ENCODE measurements at places on chromosomes 6 and 20.
A peak's percentile ranks its signal among the peaks of the same experiment; 100 is the strongest.

DNA sequence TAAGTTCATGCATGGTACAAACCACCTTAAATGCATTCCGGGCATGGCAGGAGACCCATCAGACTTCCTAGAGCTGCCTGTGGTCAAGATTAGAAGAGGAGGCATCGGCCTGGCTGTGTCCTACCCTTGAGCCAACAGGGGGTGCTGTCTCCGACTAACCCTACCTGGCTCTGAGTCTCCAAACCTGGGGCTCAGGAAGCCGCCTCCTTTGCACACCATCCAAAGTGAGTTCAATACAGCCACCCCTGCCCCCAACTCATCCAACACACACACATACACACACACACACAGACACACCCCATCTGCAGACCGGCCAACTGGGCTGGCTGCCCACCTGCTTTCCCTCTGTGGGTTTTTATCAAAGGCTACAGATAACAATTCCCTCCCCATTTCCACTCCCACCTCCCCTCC lies 77.0 kb downstream of the JPH2 start:
- DNase-seq, result no peak

- no peak for DNase-seq
Measured at GRCh38 chr20:64116016-64116415, 8.7 kb upstream of the NPBWR2 start.

DNA sequence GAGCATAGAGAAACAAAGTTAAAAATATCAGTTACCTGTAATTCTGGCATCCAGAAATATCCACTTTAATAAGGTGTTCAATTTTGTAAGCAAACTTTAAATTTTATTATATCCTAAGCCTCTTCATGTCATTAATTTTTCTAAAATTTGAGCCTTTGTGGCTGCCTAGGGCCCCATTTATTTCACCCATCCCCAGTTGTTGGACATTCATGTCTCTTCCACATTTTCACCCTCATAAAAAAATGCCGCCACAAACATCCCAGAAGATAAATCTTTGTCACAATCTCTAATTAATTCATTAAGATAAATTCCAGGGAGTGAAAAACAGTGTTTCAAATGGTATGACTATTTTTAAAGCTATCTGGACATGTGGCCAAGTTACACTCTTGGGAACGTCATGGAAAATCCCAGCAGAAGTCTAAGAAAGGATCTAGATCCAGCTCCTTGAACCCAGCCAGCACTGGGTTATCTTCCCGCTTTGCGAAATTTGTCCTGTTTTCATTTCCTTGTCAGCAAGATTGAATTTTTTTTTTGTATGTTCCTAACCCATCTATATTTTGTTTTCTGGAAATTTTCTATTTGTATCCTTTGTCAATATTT lies 97.2 kb downstream of the TMEM242 start:
- DNase-seq, result no peak

GRCh38 chr6:136762022-136762975 lies 30.0 kb downstream of the MAP3K5 start:
- no peak for DNase-seq

- DNase-seq, result no peak
Measured at GRCh38 chr6:84773431-84774156, 9.2 kb upstream of the TBX18 start.

- DNase-seq, result no peak
Measured at GRCh38 chr6:31197559-31198305, 27.2 kb upstream of the POU5F1 start.

DNA sequence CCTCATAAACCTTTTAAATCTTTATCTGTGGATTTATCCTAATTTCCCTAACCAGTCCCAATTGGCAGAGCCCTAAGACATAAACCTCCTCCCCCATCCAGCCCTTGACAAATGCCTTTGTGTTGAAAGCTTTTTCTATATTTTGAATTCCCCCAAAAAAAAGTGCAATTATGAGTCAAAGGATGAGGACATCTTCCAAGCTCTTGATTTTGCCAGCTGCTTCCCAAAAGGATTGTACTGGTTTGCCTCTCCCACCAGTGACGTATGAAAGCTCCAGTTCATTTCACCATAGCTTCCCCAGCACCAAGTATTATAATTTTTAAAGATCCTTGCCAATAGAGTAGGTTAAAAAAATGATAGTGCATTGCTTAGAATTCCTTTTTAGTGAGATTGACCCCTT lies 38.9 kb downstream of the SIRPA start:
- DNase-seq, result peak; percentile 36

GRCh38 chr20:57773059-57773815 lies 63.4 kb upstream of the PMEPA1 start:
- no peak for DNase-seq

DNA sequence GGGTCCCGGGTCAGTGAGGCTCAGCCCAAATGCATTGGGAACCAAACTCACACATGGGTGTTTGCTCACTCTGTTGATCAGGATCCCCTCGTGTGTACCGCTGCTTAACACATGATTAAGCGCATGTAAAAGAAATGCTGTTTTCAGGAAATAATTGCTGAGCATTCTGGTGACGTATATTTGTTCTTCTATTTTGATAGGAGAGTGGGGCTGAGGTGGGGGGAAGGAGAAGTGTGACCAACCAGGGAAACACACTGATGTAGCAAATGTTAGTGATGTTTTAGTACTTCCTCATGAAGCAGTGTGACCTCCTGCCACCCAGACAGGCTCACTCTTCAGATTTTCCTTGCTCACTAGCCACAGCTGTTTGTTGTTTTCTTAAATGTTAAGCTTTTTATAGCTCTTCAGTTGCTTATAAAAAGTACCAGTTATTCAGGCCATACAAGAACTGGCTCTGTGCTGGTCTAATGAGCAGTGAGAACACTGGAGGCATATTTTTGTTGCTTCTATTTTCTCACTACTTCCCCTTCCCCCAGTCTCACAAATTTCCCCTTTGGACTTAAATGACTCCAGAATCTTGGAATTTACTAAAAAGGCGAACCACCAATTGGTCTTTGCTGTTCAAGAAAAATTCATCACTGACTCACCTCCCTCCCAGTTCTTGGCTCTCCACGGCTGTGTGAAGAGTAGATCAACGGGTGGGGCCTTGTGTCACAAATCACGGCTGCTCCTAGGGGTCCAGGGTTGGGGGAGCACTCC lies 79.2 kb upstream of the BACH2 start:
- DNase-seq, result no peak

- no peak for DNase-seq
Measured at GRCh38 chr6:15457121-15457650, 205.6 kb downstream of the DTNBP1 start.

DNA sequence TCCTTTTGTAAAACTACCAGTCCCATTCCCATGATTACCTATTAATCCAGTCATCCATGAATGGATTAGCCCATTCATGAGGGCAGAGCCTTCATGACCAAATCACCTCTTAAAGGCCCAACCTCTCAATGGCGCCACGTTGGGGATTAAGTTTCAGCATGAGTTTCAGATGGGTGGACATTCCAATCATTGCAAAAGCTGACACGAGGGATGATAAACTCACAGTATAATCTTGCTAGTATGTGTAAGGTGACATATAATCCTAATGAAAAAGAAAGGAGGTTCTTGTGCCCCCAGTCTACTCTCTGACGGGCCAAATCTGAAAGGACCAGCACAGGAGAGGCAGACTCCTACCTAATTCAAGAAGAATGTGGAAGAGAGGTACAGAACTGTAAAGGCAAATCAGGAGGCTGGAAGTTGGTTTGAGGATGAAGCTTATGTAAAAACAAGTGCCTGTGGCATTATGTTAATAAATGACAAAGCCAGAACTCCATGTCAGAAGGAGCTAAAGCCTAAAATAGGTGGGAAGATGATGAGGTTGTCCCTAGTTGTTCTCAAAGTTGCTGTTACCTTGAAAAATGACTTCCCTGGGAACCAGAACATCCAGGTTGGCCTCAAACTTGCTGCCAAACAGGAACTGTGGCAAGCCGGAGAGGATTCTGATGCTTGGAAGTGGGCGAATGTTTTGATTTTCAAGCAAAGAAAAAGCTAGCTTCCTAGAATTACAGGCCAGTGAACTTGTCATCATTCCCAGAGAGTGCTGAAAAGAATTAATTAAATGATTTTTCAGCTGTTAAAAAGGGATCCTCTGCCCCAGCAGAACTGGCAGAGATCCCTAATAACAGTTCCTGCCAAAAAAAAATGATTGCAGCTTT lies 106.5 kb upstream of the TIAM2 start:
- DNase-seq, result no peak

GRCh38 chr6:121615493-121615892 lies 180.0 kb downstream of the GJA1 start:
- no peak for DNase-seq

- DNase-seq, result no peak
Measured at GRCh38 chr6:96704713-96705112, 132.6 kb downstream of the GPR63 start.

GRCh38 chr20:5884465-5885335 lies 65.6 kb downstream of the TRMT6 start:
- DNase-seq, result no peak

GRCh38 chr20:47370850-47371782 lies 14.6 kb upstream of the ZMYND8 start:
- DNase-seq, result no peak

DNA sequence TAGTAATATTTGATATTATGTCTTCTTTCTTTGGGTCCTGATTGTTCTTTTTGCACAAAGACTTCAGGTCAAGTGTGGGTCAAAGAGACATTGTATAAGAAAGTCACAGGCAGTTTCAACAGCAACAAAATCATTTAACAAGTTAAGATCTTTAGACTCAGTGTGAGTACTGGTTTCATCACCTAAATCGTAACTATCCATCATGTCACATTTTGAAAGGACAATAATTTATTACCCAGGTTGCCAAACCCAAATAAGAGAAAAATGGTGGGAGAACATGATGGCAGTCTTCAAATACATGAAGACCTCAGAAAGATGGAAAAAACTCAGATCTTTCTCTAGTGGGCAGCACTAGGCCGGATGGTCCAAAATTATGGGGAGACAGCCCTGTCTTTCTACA lies 55.5 kb upstream of the BCLAF1 start:
- no peak for DNase-seq

- DNase-seq, result no peak
Measured at GRCh38 chr6:161370880-161371279, 97.0 kb upstream of the AGPAT4 start.

- no peak for DNase-seq
Measured at GRCh38 chr20:61806314-61806713, 259.4 kb downstream of the TAF4 start.

GRCh38 chr6:161023316-161023715 lies 31.7 kb downstream of the MAP3K4 start:
- DNase-seq, result no peak

- no peak for DNase-seq
Measured at GRCh38 chr6:157563611-157564284, 182.8 kb downstream of the ZDHHC14 start.

- no peak for DNase-seq
Measured at GRCh38 chr20:20736303-20736702, 23.9 kb upstream of the RALGAPA2 start.

- DNase-seq, result no peak
Measured at GRCh38 chr6:15534974-15535373, 127.9 kb downstream of the DTNBP1 start.

GRCh38 chr6:15405129-15406068 lies 159.5 kb downstream of the JARID2 start:
- DNase-seq, result no peak

DNA sequence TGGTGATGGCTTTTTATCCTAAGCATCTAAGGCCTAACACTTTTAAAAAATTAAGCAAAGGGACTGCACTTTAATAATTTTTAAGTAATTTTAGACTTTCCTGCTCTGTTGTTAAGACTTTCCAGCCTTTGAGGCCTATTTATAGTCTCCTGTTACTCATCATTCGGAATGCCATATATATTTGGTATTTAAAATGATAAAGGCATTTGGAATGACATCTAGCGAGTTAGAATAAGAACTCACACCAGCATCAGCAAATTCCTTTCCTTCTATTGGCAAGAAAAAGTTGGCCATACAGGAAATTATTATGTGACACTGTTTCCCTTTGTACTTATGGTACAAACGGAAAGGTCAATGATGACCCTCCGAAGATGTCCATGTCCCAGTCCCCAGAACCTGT lies 88.1 kb upstream of the STMND1 start:
- no peak for DNase-seq

DNA sequence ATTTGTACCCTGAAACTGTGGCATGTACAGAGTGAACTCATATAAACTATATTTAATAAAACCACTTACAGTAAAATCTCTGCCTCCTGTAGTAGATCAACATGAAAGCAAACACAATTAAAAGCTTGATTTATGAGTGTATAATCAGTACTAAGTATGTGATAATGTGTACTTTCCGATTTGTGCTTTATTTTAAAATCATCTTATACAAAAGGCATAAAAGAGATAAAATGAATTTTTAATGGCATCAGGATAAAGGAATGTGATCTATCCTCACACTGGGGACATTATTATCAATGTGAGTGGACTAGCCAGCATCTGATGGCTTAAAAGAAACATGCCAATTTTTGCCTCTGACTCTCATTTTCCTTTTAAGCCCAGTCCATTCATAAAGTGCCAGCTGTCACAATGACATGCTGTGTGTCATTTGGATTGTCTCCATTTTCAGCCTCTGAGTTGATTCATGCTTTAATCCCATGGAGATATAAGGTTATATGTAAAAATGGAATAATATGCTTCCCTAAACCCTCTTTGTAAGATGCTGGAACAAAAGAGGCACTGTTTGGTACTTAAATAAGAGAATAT lies 831.6 kb upstream of the EYS start:
- no peak for DNase-seq

DNA sequence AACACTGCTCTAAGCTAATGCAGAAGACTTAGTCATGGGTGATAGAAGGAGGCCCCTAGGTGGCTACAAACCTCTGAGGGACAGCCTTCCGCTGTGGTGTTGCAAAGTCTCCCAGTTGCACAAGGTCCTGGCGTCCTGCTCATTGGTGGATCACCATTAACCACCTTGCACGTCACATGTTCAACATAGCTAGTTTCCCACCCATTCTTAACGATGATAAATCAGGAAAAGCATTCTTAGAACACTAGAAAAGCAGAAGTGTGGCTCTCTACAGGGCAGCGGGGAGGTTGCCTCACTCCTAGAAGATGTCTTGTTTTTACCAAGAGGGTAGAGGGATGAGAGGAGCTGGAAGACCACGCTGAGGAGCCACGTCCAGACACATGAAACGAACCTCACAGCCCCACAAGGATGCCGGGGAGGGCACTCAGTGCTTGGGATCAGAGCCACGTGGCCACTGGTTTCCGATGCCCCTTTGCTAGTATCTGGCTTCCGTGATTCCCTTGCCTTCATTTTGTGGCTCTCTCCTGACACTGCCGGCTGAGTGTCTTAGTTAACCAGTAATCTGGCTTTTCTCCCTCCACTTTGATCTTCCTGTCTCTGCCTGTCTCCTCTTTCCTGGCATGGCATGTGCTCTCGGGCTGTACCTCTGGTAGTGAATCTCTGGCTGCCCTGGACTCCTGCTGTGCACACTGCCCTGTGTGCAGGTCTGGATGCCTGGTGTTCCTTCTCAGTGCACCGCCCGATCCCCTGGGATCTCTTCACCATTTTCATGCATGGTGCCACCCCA lies 91.4 kb upstream of the NEDD9 start:
- DNase-seq, result no peak

All from urinary bladder (tissue), 4 donors.